ENCODE measurements at places on chromosomes 4 and X. TPM values are rescaled to one million over a fixed set of nuclear protein-coding genes. Genes with fewer than 3 reads are reported as not detected.

DNA sequence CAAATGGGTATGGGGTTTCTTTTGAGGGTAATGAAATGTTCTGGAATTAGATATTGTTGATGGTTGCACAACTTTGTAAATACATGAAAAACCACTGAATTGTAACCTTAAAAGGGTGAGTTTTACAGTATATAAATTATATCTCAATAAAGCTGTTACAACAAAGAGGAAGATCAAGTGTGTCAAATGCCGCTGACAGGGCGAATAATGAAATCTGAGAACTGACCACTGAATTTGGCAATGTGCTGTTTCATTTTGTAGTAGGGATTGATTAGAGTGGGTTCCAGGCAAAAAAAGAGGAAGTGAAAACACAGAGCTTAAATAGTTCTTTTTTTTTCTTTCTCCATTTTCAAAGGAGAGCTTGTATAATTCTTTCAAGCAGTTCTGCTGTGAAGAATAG lies 161.1 kb upstream of the NAP1L5 start:
- DNase-seq, result no peak

GRCh38 chr4:83758285-83758684 lies 222.4 kb downstream of the GPAT3 start:
- DNase-seq, result no peak

- DNase-seq, result no peak
Observed at GRCh38 chr4:10577018-10577417, 107.5 kb downstream of the CLNK start.

- DNase-seq, result no peak
Observed at GRCh38 chr4:38982361-38983095, 49.7 kb downstream of the TMEM156 start.

DNA sequence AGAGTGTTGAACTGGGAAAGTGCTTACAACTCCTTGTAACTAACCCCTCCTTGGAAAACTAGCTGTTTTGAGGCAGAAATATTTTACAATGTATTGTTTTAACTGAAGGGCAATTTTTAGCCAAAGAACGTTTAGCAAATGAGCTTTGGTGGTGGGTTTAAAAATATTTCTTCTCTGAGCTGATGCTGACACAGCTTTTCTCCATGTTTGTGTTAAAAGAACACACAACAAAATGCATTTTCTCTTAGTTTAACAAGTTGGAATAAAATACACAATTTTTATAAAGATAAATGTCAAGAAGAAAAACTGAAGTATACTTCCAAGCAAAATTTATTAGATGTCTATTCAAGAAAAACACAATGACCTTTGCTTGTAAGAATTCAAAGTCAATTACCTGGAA lies 49.9 kb upstream of the PDLIM3 start:
- DNase-seq, result no peak

GRCh38 chrX:19293606-19294325 lies 50.0 kb upstream of the PDHA1 start:
- no peak for DNase-seq

Gene CWH43
- total RNA-seq, result 28.0 TPM

Gene SOWAHD
- 2.7 TPM for total RNA-seq

Gene TMLHE
- total RNA-seq, result 33.9 TPM

Gene SLC25A43
- total RNA-seq, result 19.3 TPM

Gene FAM241A
- 0.75 TPM for total RNA-seq

GRCh38 chrX:120377715-120378114 lies 15.8 kb downstream of the ATP1B4 start:
- no peak for DNase-seq

GRCh38 chr4:163622379-163623035 lies 128.0 kb downstream of the TMA16 start:
- DNase-seq, result no peak

DNA sequence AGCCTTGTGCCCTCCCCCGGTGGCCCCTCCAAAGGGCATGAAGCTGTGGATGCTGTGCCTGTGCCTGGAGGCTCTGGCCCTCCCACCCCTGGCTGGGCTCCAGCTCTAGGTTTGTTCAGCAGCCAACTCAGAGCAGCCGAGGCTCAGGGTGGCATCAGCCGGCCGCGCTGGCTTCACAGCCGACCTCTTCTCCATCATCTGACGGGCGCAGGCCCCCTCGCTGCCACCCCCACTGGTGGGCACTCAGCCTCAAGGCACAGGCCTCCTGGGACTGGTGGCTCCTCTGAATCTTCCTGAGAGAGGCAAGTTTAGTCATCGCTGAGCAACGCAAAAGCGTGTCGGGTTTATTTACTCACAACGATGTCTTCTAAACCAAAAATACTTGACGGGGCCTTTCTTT lies 46.0 kb downstream of the PCGF3 start:
- peak; percentile 44 for DNase-seq

- no peak for DNase-seq
Observed at GRCh38 chr4:68575081-68575480, 1.0 kb downstream of the UGT2B17 start.

DNA sequence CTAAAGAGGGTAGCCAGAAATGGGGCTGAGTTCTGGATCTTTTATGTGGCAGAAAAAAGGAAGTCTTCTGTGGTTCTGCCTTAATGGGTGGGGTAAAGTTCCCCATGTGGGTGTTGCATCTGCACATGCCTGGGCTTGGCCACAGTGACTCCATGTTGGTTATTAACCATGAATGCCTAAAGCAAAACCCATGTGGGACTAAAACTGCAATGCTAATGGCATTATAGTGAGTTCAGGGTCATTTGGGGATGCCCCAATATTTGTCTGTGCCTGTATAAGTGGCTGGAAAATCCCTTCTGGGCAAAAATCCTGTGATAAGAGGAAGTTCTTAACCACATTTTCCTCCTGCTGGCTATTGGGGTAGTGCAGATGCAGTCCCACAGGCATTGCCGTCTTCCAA lies 857.4 kb downstream of the FAT4 start:
- DNase-seq, result no peak

GRCh38 chrX:134004084-134004483 lies 18.7 kb upstream of the GPC3 start:
- DNase-seq, result no peak

DNA sequence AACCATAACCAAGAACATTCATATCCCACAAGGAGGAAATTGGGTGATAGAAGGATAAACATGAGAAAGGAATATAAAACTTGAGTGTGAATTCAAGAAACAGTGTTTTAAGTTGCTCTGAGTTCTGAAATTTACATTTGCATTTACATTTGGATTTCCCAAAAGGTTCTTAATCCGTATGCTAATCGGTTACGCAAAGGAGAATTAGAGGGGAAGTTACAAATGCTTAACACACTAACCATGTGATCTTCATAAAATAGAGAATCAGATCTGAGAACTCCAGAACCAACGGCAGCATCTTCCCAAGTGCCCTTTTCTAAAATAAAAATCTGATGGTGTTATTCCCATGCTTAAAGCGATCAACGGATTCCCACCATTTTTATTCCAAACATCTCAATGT lies 48.0 kb downstream of the PROM1 start:
- no peak for DNase-seq

Gene TEX28
- total RNA-seq, result not detected

Gene STS
- 19.3 TPM for total RNA-seq

Gene CPZ
- 0.63 TPM for total RNA-seq

DNA sequence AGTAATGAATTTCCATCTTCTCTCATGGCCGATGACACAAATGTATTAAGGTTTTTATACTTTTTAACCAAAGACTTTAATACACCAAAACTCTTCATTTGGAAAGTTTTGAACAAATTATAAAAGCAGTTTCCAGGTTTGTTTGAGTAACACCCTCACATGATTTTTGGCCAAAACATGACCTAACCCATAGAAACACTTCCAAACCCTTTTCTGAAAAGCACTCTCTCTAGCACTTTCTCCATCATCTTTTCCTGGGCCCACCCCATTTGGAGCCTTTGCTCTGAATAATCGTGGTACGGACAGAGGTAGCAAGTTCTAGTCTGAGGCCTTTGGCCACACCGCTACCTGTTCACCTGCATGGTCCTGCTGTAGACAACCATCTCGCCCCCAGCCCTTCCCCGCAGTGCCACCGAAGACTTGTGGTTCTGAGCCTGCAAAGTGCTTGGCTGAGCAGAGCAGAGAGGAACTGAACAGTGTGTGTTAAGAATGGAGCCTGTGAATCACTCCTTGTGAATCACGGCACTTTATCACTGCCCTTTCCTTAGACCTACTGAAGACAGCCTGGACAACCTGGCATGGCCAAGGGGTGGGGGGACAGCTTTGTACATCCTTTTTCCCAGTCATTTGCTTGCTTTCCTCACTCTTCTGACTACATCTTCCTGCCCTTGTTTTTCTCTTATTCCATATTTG lies 181.8 kb downstream of the PTTG2 start:
- DNase-seq, result no peak

Gene PHOX2B
- 0.29 TPM for total RNA-seq

- peak; percentile 44 for DNase-seq
Observed at GRCh38 chr4:70583952-70584834, 7.9 kb upstream of the AMBN start.

- DNase-seq, result no peak
Observed at GRCh38 chrX:135086197-135086854, 34.0 kb downstream of the ETDB start.

GRCh38 chrX:109590176-109590575 lies 34.8 kb downstream of the KCNE5 start:
- no peak for DNase-seq

- DNase-seq, result no peak
Observed at GRCh38 chrX:77118686-77119085, 328.5 kb upstream of the FGF16 start.

Gene TAF7L
- total RNA-seq, result 0.41 TPM

Gene KIT
- total RNA-seq, result 16.8 TPM

DNA sequence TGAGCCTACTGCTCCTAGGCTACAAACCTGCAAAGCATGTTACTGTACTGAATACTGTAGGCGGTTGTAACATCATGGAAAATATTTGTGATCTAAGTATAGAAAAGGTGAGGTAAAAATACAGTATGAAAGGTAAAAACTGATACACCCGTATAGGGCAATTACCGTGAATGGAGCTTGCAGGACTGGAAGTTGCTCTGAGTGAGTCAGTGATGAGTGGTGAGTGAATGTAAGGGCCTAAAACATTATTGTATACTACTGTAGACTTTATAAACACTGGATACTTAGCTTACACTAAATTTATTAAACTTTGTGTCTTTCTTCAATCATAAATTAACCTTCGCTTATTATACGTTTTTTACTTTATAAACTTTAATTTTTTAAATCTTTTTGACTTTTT lies 3.7 kb downstream of the KIF4A start:
- no peak for DNase-seq

Gene LPAR4
- total RNA-seq, result 0.60 TPM

Gene RPA4
- total RNA-seq, result 2.3 TPM

DNA sequence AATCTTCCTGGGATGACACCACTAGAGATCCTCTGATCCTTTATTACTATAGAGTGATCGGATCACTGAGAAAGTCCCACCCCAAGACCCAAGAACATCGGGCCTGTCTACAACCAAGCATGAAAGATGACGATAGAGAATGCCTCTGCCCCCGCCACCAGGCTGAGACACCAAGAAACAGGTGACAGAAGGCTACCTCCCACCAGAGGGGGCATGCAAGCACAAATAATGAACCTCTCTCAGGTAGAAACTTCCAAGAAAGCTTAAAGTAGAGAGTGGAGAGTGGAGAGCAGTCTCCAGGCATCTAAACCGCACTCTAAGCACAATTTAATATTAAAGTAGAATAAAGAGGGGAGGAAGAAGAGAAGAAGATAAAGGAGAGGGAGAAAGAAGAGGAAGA lies 402.6 kb downstream of the INPP4B start:
- DNase-seq, result no peak

DNA sequence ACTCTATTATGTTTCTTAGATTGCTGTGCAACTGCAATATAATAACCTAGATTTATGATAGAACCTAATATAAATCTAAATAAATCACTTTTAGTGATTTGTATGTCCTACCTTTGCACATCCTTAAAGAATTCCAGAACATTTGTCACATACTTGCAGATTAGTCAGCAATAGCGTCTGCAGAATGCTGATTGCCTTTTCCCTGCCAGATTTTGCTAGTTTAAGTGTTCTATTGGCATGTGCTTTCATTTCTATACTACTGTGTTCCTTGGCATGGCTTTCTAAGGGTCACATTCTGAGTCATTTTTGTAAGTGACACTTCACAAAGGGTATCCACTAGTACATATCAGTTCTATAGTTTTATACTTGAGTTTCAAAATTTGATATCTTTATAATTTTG lies 303.1 kb upstream of the GIMD1 start:
- no peak for DNase-seq

- DNase-seq, result no peak
Observed at GRCh38 chrX:119063428-119063827, 9.4 kb upstream of the CT47C1 start.

GRCh38 chrX:48022738-48023137 lies 15.9 kb downstream of the SPACA5 start:
- DNase-seq, result no peak

- DNase-seq, result peak; percentile 55
Observed at GRCh38 chrX:46796574-46797191, 37.8 kb upstream of the SLC9A7 start.

- DNase-seq, result no peak
Observed at GRCh38 chrX:97401586-97402136, 518.0 kb downstream of the RPA4 start.

DNA sequence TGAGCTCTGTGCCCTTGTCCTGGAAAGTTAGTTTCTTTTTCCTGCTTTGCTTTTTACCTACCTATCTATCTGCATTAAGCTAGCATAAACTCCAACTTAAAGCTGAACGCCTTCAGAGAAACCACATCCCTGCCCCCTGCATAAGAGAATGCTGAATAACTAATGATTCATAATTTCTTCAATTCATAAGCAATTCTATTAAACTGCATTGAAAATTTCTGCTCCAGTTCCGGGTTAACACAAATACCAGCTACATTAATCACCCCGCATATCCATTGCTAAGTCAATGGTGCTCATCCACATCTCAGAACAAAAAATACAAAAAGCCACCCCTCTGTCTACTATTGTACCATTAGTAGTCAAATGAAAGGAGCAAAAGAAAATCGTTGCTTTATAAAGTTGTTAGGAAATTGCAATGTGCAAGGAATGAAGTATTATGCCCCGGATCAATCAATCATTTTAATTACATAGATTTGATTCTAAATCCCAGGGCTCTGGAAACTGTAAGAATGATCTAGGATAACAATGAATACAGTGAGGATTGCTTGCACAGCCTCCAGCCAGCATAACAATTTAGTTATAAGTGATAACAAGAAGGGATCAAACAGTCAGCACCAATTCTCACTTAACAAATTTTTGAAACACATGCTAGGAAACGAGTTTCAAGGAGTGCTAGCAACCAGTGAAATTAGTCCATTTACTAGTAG lies 106.8 kb downstream of the ELOVL6 start:
- no peak for DNase-seq

Gene FGB
- 0.63 TPM for total RNA-seq

Measured in mucosa of descending colon (tissue), 3 donors.